Activated naive CD4-positive, alpha-beta T cell treated with anti-CD3 and anti-CD28 coated beads, Interleukin-2, amount 50 U/mL, for 72 hours (primary cell): ENCODE measurements at places on chromosomes 1 and 21.

GRCh38 chr1:178613271-178613945 lies 100.5 kb downstream of the TEX35 start:
- no peak for DNase-seq

DNA sequence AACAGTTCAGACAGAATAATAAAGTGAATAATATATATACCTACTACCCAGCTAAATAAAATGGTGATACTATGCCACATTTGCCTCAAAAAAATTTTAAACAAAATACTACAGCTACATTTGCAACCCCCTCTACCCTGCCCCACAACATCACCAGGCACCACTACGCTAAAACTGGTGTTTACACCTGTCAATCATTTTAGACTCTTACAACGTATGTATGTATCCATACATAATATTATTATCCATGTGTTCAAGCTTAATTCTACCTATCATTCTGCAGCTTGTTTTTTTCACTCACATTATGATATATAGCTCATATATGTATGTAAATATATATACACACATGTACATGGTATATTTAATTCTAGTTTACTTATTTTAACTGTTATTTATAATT lies 62.5 kb downstream of the NIBAN1 start:
- DNase-seq: no peak

DNA sequence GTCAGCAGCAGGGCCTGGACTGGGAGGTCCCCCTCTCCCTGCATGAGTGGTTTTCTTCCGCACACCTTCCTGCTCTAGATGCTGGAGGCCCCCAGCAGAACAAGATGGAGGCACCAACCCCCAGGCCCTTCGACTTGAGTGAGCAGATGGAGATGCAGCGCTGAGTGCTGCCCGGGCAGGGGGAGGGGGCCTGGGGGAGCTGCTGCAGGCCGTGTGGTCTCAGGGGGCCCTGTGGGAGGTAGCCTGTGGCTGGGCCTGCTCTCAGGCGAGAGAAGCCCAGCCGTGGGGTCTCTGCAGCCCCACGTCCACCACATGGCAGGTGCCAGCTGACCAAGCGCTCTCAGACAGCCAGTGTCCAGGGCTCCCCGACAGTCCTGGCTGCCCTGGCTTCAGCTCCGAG lies 1.2 kb upstream of the FAAP20 start:
- DNase-seq: no peak

- DNase-seq: no peak
These were observed 120.8 kb downstream of the GABPA start for GRCh38 chr21:25855576-25855975.

DNA sequence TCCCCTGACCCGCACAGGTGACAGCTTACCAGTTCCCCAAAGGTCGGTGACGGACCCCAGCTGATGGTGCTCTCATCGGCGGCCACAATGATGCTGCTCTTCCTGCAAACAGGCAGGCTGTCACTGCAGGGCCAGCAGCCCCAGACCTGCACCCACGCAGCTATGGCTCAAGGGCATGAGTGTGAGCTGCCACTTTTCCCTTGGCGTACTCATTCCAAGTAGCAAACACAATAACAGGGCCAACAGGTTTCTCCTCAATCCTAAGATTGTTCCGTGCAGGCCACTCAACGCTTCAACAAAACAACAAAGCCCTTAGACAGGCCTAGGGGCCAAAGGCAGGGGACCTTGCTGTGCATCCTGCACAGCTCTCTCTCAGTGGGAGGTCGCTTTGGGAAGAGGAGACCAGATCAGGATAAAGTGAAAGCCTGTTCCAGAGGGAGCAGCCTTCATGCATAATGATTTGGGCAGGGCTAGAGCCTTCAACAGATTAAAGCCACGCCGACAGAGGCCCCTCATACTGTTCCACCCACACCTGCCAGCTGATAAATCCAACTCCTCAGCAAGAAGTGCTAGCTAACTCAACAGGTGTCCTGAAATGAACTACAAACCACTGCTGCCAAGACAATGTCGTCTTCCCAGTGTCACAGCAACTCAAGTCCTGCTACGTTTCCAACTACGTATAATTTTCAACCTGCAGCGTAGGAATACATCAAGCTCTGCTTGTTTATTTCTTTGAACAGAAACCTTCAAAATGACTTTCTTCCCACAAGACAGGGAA lies 27.2 kb downstream of the RCC2 start:
- no peak for DNase-seq

- no peak for DNase-seq
These were observed 177.7 kb downstream of the C1orf94 start for GRCh38 chr1:34354367-34354766.

- DNase-seq: no peak
These were observed 9.5 kb upstream of the A3GALT2 start for GRCh38 chr1:33330361-33330890.

DNA sequence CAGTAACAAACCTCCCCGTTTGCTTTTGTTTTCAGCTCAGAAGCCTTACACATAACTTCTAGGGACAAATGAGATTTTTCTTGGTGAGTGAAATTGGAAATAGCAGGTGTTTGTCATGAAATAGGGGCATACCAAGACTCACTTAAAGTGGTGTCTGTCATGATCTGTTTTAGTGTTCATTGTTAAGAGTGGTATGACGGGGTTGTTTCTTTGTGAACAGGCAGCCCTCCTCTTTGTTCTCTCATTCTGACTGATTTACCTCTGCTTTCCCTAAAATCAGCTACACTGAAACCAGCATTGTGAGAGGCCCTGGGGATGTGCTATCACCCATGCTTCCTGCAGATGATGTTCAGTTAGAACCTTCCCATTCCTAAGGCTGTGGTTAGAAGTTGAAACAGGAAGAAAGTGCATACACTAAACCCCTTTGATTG lies 2.5 kb upstream of the ERO1B start:
- DNase-seq: peak; percentile 45

DNA sequence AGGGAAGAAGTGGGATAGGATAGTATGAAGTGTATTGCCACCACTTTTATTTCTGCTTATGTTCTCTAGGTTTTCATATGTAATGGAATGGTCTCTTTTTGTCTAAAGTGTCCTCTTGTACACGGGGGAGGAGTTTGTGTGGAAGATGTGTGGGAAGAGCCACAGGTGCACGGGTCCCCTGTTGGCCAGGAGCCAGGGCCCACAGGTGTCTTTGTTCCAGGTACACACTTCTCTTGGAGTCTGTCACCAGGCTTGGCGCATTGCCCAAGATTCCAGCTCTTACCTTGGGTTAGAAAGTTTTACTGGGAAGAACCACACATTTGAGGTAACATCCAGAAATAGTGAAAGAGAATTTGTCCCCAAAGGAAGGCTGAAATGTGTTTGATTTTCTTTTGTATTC lies 10.5 kb downstream of the TENT5C start:
- DNase-seq: no peak

DNA sequence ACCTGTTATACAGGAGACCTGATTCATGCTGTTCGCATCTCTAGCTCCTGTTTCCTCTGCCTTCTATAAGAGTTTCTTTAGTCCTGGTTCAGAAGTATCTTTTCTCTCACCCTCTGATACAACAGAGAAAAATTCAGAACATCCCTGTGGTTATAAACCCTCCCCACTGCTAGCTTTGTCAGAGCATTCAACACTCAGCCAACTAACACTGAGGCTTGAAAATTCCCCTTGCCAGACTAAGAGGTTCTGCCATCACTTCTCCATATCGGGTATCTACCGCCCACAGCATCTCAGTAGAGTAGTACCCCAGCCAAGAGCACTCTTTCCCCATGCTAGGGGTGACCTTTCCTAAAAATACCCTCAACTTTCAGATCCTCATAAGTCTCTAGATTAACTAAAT lies 19.6 kb upstream of the PIK3R3 start:
- DNase-seq: no peak

GRCh38 chr1:179082333-179082998 lies 596 bp downstream of the TOR3A start:
- DNase-seq: peak; percentile 64

DNA sequence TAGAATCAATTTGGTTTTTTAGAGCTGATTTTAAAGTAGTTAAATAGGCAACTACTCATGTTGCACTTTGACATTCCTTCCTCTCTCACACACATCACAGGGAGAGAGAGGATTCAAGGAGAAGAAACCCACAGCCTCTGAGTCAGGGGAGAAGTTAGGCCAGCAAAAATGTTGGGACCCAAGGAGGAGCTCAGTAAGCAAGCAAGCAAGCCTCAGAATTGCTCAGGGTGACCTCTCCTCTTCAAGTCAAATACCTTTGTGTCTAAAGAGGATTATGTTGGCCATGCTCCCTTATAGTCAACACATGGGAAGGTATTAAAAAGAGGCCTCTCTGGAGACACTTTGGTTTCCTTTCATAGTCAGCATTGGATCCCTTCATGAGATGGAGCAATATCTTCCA lies 80.5 kb upstream of the WARS2 start:
- no peak for DNase-seq

GRCh38 chr1:34113362-34113761 lies 51.7 kb downstream of the CSMD2 start:
- no peak for DNase-seq

DNA sequence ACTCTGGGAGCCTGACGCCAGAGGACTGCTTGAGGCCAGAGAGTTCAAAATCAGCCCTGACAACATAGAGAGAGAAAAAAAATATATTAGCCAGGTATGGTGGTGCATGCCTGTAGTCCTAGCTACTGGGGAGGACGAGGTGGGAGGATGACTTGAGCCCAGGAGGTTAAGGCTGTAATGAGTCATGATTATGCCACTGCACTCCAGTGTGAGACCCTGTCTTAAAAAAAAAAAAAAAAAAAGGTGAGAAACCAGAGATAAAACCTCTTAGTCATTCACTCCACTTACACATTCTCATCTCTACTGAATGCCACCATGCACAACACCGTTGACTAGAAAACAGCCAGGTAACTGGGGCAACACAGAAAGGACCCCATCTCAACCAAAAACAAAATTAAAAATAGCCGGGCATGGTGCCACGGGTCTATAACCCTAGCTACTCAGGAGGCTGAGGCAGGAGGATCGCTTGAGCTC lies 178.1 kb downstream of the SLC45A1 start:
- peak; percentile 55 for DNase-seq

DNA sequence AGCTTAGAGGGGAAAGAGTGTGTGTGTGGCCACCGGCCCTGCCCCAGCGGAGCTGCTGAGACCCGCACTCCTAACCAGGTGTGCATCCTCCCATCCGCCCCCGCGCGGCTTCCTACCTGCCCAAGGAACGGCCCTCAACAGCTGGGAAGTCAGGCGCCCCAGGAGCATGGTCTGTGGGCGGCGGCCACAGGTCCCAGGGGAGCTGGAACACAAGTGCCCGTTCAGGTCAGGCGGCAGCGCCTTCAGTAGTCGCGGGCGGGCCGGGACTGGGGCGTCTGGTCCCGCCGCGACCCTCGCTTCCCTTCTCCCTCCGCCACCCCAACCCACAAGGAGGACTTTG lies 448 bp downstream of the AURKAIP1 start:
- DNase-seq: peak; percentile 61

DNA sequence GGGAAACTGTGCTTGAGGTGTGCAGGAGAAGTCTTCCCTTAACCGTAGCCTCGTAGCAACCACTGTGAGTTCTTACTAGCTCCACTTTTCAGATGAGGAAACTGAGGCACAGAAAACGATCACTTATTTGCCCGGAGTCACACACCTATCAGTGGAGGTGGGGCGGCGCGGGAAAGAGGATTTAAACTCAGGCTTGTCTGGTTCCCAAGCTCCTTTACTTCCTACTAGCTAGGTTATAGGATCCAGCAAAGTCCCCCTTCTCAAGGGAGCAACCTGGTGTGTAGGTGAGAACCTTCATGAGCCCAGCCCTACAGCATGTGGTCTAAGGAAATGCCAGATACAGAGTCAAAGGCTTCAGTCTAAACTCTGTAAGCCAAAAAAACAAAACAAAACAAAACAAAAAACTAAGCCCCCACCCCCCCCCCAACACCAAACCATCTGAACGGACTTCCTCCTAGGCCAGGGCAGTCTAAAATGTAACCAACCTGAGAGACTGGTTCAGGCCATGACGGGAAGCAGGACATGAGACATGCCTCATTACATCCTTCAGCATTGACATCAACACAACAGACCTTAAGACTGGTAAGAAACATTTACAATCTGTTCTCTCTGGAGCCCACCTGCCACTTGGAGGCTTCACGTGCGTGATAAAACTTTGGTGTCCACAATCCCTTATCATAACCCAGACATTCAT lies 709 bp upstream of the FBXO42 start:
- DNase-seq: no peak

GRCh38 chr1:192005976-192006375 lies 152.3 kb upstream of the RGS18 start:
- DNase-seq: no peak

DNA sequence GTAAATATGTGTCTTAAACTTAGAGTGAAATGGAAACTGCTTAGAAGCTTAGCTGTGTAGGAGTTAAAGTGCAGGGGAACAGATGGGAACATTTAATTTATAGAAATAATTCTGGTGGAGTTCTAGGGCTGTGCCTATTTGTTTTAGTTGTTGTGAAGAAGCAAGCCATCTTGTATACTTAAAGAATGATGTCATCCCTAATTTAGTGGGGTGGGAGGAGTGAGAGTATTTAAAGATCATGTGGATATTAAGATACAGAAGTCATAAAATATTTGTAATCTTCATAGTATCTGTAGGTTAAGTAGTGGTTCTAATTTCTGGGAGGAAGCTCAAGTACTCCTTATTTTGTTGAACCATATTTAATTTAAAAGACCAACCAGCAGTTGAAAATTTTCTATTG lies 41.5 kb downstream of the BACH1 start:
- DNase-seq: no peak

DNA sequence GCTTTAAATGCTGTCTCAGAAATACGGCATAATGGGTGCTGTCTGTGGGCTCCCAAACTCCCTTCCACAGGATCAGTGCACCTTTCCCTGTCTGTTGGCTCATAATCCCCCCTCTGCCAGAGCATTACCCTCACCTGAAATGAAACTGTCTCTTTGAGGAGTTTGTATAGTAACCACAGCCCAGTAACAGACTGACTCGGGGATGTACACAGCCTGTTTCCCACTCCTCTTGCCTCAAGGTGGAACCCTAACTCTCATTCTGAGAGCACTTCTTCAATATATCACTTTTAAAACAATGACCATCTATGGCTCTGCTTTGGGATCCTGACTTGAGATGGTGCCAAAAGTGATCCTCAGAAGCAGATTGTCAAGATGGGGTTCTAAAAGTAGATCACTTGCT lies 332.5 kb downstream of the AMY1C start:
- no peak for DNase-seq

- DNase-seq: no peak
These were observed 398.8 kb upstream of the CXADR start for GRCh38 chr21:17114045-17114444.

- DNase-seq: peak; percentile 55
These were observed 794 bp upstream of the FAM76A start for GRCh38 chr1:27724961-27725373.

GRCh38 chr1:15246960-15247614 lies at the start of gene FHAD1:
Gene FHAD1, plus strand, starts transcription at chr1:15247223. Its CDS starts 4,562 bp downstream, at chr1:15251785.
- no peak for DNase-seq

DNA sequence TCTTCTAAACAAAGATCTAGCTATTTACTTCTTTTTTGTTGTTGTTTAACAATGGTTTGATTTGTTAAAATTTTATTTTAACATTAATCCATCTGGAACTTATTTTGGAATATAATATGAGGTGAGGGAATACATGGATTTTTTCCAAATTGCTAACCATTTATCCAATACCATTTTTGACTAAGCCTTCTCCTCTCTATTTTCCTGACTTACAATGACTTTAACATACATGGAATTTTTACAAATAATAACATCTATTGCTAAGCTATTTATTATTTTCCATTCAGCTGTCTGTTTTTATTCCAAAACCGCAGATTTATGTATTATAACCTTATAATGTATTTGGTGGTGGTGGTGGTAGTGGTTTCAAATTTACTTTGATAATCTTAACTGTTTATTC lies 420.3 kb upstream of the ADGRL2 start:
- no peak for DNase-seq

GRCh38 chr1:51607681-51608095 lies 9.2 kb upstream of the OSBPL9 start:
- DNase-seq: no peak
